ENCODE measurements at places on chromosomes 4 and X.

- no peak for DNase-seq
Observed at GRCh38 chrX:72121383-72121782, 10.3 kb downstream of the RTL5 start.

GRCh38 chr4:108337923-108338322 is 169.2 kb upstream of the LEF1 start:
- DNase-seq: no peak

DNA sequence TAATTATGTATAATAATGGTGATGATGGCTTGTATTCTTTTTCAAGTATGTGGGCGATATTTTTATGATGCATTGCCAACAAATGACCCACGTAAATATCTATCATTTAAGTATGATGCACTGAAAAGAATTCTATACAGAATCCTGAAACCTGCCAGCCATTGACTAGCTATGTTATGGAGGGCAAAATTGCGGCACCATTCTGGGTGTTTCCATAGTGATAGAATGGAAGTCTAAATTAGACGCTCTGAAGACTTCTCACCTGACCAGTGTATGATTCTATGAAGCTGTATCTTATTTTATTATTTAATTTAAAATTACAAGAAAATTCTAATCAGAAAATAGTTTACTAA is 677 bp upstream of the CENPC start:
- no peak for DNase-seq

GRCh38 chrX:22136711-22137110 is 104.6 kb downstream of the PHEX start:
- DNase-seq: no peak

GRCh38 chr4:163447481-163447880 is 26.1 kb downstream of the TKTL2 start:
- DNase-seq: no peak

GRCh38 chr4:113899271-113900070 is 80.0 kb downstream of the ARSJ start:
- no peak for DNase-seq

- no peak for DNase-seq
Observed at GRCh38 chrX:138917781-138918180, 206.3 kb upstream of the FGF13 start.

GRCh38 chr4:67437974-67438713 is 107.2 kb downstream of the CENPC start:
- DNase-seq: no peak

DNA sequence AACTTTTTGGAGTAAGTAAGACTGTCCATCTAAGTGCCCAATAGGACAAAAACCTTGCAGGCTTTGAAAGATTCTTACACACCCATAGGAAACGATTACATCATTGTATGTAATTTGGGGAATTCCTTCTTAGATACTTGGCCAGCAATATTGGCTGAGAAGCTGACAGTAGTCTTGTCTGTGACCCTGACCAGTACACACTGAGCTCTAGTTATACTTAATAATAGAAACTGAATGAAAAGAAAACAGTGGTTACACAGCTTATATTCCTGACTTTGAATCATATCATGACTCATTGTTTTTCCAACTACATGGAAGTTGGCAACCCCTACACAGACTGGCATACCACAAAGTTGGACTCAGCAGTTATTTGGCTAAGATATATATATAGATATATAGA is 7.1 kb upstream of the TLR2 start:
- DNase-seq: no peak

- DNase-seq: no peak
Observed at GRCh38 chr4:73007526-73008100, 61.9 kb downstream of the COX18 start.

DNA sequence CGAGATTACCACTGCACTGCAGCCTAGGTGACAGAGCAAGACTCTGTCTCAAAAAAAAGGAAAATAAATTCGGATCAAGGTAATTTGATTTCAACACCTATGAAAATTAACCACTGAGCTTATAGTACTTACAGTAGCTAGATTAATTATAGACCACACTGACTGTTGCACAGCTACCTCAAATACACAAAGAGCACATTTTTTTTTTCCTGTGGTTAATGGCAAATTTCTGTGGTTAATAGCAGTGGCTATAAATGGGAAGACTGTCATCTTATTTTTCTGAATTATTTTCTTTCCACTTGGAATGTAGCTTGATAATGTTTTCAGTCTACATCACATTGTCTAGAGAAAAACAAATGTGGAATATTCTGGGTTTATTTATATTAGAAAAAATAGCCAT is 1661.6 kb upstream of the PCDH7 start:
- no peak for DNase-seq

GRCh38 chr4:48804584-48805301 is 24.7 kb upstream of the FRYL start:
- DNase-seq: no peak

- no peak for DNase-seq
Observed at GRCh38 chr4:121018543-121018942, 53.8 kb downstream of the NDNF start.

DNA sequence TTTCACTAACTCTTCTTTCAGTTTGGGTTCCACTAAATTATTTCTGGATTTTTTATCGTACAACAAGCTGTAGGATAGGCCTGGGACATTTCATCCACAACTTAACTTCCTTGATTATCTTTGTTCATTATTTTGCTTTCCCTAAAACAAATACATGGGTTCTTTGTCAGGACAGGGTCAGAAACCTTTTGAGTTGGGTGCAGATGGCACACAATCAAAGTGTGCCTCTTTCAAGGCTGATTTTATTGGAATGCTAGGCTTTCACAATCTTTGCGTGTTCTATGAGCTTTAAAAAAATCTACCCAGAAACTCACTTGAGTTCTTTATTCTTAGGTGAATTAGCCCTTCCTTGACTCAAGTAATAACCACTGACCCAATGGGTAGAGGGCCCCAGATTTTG is 348.4 kb downstream of the FAM47B start:
- no peak for DNase-seq

GRCh38 chr4:177185151-177185550 is 124.5 kb upstream of the NEIL3 start:
- DNase-seq: no peak

DNA sequence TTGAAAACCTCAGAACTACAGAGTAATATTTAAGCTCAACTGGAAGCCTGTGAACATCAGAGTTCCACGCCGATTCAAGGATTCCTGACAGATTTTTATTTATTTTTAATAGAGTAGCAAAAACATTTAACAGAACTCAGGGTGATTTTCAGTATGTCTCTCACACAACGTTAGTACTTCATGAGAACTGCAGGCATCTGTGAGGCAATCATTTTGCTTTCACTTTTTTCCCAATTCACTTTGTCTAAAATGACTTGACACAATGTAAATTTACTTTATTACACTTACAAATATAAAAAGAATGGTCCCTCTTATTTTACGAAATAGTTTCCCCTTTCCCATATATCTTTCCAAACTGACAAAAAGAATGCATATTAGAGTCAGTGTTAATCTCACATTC is 869.5 kb upstream of the EPHA5 start:
- no peak for DNase-seq

GRCh38 chr4:2442175-2442993 is 23.6 kb downstream of the CFAP99 start:
- DNase-seq: peak; percentile 60

DNA sequence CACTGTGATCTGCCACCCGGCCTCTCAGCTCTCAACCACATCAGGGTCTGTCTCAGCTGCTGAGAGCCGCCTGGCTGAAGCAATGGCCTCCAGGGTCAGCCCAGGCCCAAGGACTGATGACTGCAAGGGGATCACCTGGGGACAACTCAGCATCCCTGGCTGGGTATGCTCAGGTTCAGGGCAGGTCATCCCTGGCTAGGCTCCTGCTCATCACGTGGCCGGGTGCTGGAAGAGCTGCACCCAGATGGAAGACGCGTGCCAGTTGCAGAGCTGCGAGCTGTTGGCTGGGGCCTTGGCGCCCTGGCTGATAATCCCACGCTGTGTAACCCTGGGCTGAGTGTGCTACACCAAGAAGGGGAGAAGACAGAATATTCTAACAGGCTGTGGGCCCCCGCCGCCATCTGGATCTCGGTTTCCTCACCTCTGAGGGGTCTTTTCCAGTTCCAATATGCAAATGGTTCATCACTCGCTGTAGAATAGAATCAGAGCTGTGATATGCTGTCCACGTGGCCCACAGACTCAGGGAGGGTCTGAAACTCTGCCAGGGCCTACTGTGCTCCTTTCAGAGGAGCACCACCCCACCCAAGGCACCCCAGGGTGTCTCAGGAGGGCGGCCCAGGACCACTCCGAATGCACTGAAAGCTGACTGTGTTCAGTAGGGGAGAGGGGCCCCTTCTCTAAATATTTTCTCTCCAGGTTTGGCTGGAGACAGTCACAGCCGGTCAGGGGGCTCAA is 338.8 kb downstream of the BCOR start:
- no peak for DNase-seq

- DNase-seq: no peak
Observed at GRCh38 chrX:21438792-21439191, 64.6 kb downstream of the CNKSR2 start.

GRCh38 chrX:85570496-85570895 is 191.0 kb upstream of the POF1B start:
- no peak for DNase-seq

DNA sequence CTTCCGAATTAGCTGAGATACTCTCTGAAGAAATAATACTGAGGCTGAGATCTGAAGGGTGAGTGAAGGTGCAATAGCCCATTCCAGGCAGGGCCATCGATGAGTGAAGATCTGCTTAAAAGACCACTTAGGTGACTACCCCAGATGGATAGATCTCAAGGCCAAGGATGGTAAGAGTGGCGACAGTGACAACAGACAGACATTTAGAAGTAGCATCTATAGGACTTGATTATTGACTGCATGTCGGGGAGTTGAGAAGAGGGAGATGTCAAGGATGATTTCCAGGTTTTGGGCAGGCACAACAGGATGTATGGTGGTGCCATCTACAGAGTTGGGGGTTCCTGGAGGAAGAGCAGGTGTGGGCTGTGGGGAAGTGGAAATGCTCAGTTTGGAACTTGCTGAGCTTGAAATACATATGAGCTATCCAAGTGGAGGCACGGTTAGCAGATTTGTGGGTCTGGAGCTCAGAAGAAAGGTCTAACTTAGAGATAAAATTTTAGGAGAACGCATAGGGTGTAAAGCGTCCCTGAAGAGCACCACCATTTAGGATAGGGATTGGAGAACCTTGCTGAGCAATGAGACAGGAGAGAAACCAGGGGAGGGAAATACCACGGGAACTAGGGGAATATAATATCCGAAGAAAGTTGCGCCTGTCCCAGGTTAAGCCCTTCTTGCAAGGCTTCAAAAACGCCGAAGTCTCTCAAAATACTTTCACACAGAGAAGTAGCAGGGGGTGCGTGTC is 688 bp downstream of the UFSP2 start:
- DNase-seq: no peak

- DNase-seq: no peak
Observed at GRCh38 chrX:136251041-136251991, at the start of gene MAP7D3. Gene MAP7D3, minus strand, starts transcription at chrX:136251400. Its CDS starts 42 bp downstream, at chrX:136251358.

DNA sequence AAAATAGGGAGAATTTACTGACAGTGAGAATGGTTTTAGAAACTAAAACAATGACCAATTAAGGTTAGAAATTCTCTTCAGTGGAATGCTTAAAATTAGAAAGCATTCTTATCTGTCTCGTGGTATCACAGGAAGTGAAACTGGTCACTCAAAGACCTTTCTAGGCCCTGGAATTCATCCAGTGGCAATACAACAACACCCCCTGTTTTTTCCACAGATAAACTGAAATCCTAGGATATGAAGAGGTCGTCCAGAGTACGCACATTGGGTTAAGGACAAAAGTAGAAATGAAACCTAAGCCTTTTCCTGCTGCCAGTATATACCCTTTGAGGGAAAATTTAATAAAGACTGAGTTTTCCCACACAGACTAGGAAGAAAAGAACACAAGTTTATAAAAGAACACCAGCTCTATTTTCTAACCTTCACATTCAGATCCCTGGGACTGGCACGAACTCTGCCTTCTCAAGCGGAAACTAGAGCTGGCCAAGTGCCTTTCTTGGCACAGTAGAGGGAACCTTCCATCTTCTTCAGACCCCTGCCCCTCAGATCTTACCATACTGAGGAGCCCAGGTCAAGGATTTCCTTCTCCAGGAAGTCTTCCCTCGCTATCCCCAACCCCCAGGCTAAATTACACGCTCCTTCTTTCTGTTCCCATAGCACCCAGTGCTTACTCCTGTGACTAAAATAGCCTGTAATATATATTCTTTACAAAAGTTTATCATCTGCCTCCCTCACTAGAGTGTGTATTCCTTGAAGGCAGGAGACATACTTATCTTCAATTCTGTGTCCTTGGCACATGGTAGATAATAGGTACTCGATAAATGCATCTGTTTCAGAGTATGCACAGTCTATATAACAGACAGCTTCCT is 16.9 kb downstream of the LHFPL1 start:
- DNase-seq: no peak

- DNase-seq: no peak
Observed at GRCh38 chr4:154456889-154457288, 34.7 kb downstream of the DCHS2 start.

GRCh38 chr4:38224850-38225249 is 264.7 kb downstream of the PTTG2 start:
- no peak for DNase-seq

- no peak for DNase-seq
Observed at GRCh38 chr4:14345356-14345775, 656.9 kb upstream of the CPEB2 start.

DNA sequence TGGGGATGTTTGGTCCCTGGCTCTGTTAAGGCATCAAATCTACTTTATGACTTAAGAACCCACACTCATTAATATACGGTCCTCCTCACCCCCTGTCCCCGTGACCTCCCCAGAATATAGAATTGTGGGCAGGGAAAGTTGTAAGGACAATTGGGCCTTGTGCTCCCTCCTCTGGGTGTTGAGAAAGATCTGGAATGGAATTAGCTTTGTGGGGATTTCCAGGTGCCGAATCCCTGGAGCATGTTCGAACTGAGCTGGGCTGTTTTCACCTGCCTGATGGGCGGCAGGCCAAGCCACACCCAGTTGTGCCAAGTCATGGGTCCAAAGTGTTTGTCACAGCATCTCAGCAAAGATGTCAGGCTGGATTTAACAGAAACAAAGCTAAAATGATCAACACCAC is 349.3 kb upstream of the KLF3 start:
- DNase-seq: no peak

- DNase-seq: no peak
Observed at GRCh38 chr4:38805530-38806145, 1.0 kb upstream of the TLR1 start.

- no peak for DNase-seq
Observed at GRCh38 chr4:29047341-29048041, 1672.7 kb upstream of the PCDH7 start.

Data from 8988T (cell line).